ENCODE measurements at places on chromosomes 6 and 20. TPM values are rescaled to one million over a fixed set of nuclear protein-coding genes. Genes with fewer than 3 reads are reported as not detected.

Gene TM9SF4
- 25.5 TPM for total RNA-seq

Gene CTCFL
- not detected for total RNA-seq

Gene KCNQ2
- not detected for total RNA-seq

Gene PDYN
- not detected for total RNA-seq

Gene NUS1
- 20.4 TPM for total RNA-seq

Gene CDKAL1
- 8.7 TPM for total RNA-seq

Gene SCUBE3
- total RNA-seq, result not detected

Gene HLA-DQB1
- total RNA-seq, result 17.6 TPM

Gene FAXC
- total RNA-seq, result 1.4 TPM

Gene NKX2-4
- not detected for total RNA-seq

Gene SMLR1
- not detected for total RNA-seq

Gene BNIP5
- total RNA-seq, result not detected

Gene ZNF335
- 11.1 TPM for total RNA-seq

Gene HCK
- total RNA-seq, result not detected
